ENCODE measurements at places on chromosomes 1 and 21.

- no peak for DNase-seq
These were observed 29.0 kb downstream of the PRMT2 start for GRCh38 chr21:46664316-46664995.

- DNase-seq = no peak
These were observed 1.2 kb downstream of the RERE start for GRCh38 chr1:8816264-8816663.

GRCh38 chr1:70675737-70676156, 264.7 kb downstream of the CTH start:
- DNase-seq = no peak

GRCh38 chr1:54263601-54264226, 63.7 kb downstream of the MRPL37 start:
- no peak for DNase-seq

DNA sequence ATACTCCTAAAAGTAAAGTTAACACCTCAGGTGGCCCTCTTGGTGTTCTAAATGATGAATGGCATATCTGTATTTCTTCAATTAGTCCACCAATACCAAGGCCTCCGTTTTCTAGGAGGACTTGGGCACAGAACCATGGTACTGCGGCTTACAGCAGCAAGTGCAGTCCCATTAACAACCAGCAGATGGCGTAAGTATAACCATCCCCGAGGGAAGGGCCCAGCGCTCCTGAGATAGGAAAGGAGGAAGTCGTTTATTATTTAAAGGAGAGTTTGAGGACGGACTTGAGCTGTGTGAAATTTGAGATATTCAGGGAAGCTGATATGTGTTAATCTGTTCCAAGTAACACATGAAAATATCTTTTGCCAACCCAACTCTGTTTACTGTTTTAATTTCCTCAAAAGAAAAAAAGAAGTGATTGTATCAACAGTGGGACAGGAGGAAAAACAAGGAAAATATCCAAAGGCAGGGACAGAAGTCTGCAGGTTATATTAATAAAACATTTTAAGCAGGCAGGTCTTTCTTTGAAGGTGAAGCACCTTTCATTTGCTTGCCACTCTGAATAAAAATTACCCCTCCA, 37.7 kb upstream of the KCNJ15 start:
- DNase-seq = peak; percentile 86

- no peak for DNase-seq
These were observed 8.8 kb upstream of the SAMD11 start for GRCh38 chr1:914891-915280.

- DNase-seq = no peak
These were observed 13.9 kb downstream of the URB1 start for GRCh38 chr21:32378956-32379355.

DNA sequence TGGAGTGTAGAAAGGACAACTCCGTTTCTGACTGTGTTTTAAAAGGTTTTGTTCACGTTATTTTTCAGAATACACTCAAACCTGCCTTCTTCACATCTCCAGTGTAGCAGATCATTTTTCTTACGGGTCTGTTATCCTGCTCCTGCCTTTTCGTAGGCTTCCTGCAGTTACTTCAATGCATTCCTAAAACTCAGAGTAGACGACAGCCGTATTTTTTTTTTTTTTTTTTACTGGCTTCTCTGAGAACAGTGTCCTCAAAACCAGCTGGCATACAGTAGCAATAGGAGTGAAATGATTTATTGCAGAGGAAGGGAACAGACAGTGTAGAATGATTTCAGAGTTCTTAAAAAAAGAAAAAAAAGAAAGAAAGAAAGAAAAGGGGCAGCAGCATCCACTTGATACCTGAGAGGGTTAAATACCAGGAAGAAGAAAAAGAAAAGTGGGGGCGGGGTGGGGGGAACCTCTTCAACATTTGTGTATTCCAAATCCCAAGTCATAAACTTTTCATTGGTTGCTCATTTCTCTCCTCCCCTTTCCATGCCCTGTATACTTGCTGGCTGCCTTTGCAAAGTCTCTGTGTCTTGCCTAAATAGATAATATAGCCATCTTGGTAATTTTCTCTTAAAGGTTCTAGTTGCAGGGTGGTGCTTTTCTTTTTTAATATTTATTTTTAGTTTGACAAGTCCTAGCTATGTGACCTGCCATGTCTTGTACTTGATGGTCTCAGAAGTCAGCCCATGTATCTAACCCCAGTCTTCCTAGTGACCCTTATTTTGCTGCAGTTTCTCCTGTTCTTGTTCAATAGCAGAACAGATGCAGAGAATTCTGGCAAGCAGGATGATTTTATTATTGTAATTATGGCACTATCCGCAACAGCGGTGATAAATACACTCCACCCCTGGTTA, 2.8 kb downstream of the TGFB2 start:
- DNase-seq = peak; percentile 35

GRCh38 chr1:27004471-27005165, 8.0 kb downstream of the TENT5B start:
- DNase-seq = no peak

DNA sequence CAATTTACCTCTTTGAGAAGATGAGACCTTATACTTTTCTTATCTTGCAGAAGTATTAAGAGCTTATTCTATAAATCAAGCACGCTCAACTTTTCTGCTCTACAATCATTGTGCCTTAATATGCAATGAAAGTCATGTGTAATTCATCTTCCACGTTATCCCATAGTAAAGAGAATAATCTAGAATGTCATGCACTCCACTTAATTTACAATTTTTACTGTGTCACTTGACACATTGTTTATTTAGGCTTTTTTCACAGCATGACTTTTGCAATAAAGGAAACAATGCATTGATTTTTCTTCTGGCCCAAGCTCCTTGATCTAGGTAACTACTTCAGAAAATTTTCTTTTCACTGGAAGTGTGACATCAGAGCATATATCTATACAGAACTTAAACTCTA, 290.9 kb downstream of the HHIPL2 start:
- peak; percentile 4 for DNase-seq

DNA sequence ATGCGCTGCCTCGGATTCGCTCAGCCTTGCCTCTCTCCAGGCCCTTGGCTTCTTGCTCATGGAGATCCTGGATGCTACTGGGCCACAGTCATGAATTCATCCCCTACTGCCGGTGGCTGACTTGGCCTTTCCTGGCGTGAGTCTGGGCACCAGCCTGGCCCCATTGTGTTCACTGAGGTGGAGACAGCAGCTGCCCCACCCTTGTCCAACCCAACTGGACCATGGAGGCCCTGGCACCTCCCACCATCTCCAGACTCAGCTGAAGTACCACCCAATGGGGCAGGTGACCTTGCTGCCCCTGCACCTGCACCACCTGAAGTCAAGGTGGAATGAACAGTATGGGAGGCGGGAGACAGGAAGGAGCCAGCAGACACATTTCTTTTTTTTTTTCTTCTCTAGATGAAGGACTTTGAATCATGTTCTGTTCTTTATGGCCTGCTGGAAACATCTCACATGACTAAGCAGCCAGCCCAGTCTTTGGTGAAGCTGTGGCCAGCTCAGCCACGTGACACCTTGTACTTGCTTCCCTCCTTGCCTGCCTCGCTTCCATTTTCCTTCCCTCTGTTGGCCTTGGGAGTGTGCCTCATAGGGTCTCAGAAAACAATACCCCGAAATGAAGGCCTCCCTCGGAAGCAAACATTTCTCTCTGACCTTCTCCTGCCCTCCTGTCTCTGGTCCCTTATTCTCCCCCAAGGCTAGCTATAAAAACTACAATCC, 3.8 kb upstream of the SLC30A2 start:
- no peak for DNase-seq

GRCh38 chr1:46569116-46569515, 17.7 kb upstream of the KNCN start:
- no peak for DNase-seq

DNA sequence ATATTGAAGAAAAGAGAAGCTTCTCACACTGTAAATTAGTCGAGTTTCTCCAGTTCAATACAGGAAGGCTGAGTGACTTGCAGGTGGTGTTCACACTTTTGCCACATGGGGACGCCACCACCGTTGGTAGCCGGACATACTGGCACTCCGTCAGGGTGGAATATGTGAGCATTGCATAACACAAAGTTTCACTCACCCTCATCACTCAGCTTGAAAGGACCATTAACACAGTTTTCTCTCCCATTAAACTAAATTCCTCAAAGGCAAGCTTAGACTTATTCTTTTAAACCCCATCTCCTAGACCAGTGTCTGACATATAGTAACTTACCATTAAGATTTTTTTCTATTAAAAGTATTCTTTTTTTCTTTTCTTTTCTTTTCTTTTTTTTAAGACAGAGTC, 105.3 kb upstream of the SERBP1 start:
- DNase-seq = peak; percentile 5
